ENCODE measurements at places on chromosomes 6 and 20. TPM values are rescaled to one million over a fixed set of nuclear protein-coding genes. Genes with fewer than 3 reads are reported as not detected.

The KIF25 gene
- total RNA-seq: not detected

The PREP gene
- total RNA-seq: 17.9 TPM

- no peak for DNase-seq
Observed at GRCh38 chr20:63963348-63963741, 6.4 kb downstream of the ZNF512B start.

GRCh38 chr6:169953686-169954085, 202.3 kb downstream of the ERMARD start:
- no peak for DNase-seq

DNA sequence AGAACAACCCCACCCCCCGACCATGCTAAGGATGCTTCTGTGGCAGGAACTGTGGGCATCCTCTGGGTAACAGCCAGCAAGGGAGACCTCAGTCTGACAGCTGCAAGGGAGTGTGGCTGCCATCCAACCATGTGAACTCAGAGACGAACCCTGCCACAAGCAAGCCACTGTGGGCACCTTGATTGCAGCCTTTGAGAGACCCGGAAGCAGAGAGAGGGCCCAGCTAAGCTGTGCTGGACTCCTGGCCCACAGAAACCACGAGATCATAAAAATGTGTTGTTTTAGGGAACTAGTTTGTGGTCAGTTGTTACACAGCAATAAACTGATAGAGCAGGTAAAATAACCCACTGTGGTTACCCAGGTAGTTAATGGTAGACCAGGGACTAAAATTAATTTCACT, 414.6 kb downstream of the CDH26 start:
- DNase-seq: no peak

DNA sequence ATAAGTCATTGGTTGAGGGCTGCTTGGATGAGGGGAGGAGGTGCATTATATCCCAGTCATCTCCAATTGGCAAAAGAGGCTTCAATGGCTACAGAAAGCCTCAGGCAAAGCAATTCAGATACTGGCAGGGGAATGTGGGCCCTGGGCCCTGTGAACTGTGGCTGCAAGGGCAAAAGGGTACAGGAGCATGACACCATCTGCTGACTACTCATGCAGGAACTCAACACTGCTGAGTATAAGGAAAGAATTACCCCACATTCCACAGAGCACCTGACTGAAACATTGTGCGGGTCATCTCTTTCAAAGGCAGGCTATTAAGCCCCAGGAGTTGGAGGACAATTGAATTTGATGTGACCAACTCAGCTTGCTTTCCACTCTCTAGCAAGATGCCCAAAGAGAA, 92.1 kb upstream of the SPTLC3 start:
- no peak for DNase-seq

DNA sequence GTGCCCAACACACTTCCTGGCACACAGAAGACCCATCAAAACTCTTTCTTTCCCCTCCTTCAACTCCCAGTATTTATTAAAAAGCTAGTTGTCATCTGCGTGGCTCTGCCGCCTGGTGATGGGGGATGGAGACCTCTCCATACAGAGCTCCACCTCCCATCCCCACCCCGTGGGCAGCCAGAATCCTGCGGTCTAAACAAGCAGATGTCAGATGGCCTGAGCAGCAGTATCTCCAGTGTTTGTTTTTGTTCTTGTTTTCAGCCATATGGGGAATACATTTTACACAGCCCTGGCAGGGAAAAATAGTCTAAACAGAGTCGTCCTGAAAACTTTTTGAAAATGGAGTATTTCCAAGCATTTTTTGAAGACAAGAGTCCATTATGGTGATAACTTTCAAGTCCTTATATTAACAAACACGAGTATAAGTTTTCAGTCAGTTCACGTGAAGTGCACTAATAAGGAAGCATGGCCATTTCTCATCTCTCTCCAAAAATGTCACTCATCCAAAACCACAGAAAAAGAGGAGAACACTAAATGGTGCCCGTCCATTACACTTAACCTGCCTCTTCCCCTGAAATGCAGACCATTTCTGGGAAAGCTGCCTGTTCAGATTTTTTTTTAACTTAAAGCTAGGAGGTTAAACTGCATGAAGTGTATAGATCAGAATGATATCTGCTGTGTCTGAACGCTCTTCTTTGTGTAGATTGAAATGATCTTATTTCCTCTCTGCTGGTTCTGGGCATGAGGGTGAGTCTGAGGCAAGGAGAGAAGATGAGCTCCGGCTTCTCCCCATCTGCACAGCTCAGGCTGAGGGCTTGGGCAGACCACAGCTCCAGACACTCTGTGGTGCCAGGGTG, 91.0 kb downstream of the TCP11 start:
- DNase-seq: no peak

DNA sequence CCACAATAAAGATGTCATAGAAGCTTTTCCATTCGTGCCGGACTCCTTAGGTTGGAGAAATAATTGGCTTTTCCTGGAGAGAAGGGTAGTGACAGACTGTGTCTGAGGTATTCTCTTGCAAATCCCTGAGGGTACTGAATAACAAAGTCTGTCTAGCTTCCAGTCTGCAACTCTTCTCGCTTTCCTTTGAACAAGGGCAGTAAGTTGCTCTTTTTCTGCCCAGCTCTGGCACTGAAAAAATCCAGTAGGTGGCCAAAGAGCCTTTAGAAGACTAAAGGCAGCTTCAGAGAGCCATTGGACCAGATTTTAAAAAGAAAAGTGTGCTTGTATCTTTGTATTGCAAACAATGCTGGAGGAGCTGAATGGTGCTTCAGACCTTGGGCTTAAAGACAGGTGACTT, 20.7 kb upstream of the RREB1 start:
- no peak for DNase-seq

All from thoracic aorta (tissue), 2 donors.